ENCODE measurements at places on chromosomes 5 and 9. TPM values are rescaled to one million over a fixed set of nuclear protein-coding genes. Genes with fewer than 3 reads are reported as not detected.
A peak's percentile ranks its signal among the peaks of the same experiment; 100 is the strongest.

GRCh38 chr9:15392363-15392762 is 30.3 kb upstream of the SNAPC3 start:
- no peaks in the 10 kb centered on the region for H3K4me1 ChIP-seq
- DNase-seq = no peak
- H3K36me3 ChIP-seq = no peaks in the 10 kb centered on the region
- no peaks in the 10 kb centered on the region for H3K27me3 ChIP-seq

The LHX6 gene
- total RNA-seq = not detected

GRCh38 chr9:5920860-5921328 is 30.2 kb downstream of the MLANA start:
- H3K4me3 ChIP-seq = no peak overlapping the region
- H3K27me3 ChIP-seq = no peaks in the 10 kb centered on the region
- peak overlapping the region; percentile 81 for H3K27ac ChIP-seq
- H3K36me3 ChIP-seq = peaks cover 41% of the 10 kb centered on the region
- DNase-seq = peak; percentile 48

DNA sequence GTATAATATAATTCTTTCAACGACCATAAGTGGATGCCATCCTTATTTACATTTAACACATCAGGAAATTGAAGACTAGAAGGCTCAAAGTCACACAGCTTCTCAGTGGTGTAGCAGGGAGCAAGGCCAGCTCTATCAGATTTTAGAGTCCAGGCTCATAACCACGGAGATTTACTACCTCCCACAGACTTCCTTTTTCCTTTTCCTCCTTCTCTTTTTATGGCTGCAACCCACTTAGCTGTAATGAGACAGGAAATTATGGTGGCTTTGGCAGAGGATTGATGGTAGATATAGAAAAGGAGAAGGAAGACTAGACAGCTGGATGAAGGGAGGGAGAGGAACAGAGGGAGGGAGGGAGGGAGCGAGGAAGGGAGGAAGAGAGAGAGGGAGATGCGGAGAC is 47.4 kb downstream of the SPEF2 start:
- peaks cover 45% of the 10 kb centered on the region for H3K4me1 ChIP-seq
- H3K4me3 ChIP-seq = no peak overlapping the region
- H3K36me3 ChIP-seq = peaks cover 24% of the 10 kb centered on the region

DNA sequence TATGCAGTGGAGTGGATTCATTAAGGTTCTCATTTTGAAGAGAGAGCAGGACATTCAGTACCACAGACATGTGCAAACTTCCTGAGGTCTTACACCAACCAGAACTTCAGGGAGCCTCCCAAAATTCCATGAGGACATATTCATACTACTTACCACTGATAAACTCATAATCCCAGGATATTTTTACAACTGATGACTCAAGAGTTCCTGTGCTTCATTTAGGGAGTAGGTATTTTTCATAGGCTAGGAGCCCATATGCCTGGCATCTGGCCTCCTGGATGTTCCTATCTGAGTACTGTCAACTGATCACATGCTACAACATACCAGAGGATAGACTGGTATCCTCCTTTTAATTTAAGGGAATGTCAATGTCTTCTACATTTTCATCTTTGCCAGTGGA is 578.0 kb downstream of the EFNA5 start:
- H3K27me3 ChIP-seq = no peaks in the 10 kb centered on the region
- no peak overlapping the region for H3K4me3 ChIP-seq
- DNase-seq = no peak

DNA sequence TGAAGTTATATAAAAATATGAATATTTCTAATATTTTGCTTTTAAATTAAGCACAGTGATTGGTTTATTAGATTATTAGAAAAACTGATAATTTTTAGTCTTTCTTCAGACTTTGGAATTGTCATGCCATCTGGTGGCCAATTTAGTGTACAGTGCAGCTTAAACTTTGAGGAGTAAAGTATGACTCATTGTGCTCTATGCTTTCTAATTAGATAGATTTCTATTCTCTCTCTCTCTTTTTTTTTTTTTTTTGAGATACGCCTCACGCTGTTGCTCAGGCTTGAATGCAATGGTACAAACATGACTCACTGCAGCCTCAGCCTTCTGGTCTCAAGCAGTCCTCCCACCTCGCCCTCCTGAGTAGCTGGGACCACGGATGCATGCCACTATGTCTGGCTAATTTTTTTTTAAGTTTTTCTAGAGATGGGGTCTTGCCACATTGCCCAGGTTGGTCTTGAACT is 42.1 kb upstream of the GPR21 start:
- peaks cover 4% of the 10 kb centered on the region for H3K36me3 ChIP-seq
- no peak overlapping the region for H3K4me3 ChIP-seq
- H3K27ac ChIP-seq = no peak overlapping the region
- peak; percentile 49 for DNase-seq

The HABP4 gene
- total RNA-seq = 7.9 TPM
